ENCODE measurements at places on chromosomes 6 and 20. TPM values are rescaled to one million over a fixed set of nuclear protein-coding genes. Genes with fewer than 3 reads are reported as not detected.

DNA sequence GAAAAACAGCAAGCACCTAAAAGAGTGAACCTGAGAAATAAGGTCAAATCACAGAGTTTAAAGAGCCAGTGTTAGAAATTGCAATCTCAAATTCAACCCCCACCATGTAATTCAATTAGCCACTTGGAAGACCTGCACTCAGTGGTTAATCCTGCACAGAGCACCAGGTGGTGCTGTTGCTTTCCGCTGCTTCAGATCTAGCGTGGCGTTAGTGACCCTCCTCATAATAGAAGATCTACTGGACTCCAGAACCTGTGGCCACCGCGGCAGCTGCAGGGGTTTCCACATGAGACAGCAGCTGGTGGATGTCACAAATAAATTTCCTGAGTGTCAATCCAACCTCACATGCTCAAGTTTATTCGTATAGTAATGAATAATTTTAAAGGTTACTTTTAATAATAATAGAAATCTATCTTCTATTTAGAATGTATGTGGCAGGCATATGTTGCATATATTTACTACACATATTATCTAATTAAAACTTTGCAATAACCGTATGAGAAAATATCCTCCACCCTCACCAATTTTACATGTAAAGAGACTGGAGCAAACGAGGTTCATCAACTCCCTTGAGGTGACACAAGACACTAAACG lies 84.4 kb downstream of the SYNE1 start:
- peak; percentile 88 for DNase-seq

DNA sequence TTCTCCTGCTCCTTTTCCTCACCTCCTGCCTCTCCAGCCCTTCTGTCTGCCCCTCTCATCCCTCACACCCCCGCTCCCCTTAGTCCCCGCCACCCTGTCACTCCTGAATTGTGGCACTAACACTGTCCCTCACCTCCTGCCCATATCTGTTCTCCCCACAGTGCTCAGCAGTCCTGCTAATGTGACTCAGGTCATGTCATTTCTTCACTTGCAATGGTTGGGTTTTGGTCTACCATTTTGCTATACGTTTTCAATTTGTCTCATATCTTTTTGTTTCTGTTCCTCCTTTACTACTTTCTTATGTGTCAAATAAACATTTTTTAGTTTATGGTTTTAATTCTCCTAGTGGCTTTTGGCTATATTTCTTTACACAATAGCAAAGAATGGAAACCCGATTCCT lies 1.3 kb upstream of the HLA-B start:
- no peak for DNase-seq

DNA sequence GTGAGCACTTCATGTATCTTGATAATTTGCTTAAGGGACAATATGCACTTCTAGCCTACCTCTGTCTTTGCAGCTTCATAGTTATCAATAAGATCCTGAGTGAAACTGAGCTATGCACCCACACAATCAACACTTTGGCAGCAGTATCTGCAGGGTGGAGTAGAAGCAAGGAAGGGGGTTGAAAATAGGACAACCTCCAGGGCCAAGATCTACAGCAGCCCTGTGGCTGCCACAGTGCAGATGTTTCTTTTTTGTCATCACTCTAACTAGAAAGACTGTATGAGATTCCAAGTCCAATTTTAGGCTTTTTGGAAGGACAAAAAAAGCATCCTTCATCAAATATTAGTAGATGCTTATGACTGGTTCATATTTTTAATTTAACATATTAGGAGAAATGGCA lies 336.1 kb upstream of the CITED2 start:
- DNase-seq: no peak

The TNXB gene
- 3.2 TPM for total RNA-seq

GRCh38 chr6:117034547-117034946 lies 157.5 kb downstream of the RFX6 start:
- no peak for DNase-seq

- DNase-seq: no peak
Observed at GRCh38 chr6:137880746-137881521, 13.9 kb downstream of the TNFAIP3 start.

GRCh38 chr6:140193269-140193668 lies 818.8 kb upstream of the CITED2 start:
- peak; percentile 7 for DNase-seq

DNA sequence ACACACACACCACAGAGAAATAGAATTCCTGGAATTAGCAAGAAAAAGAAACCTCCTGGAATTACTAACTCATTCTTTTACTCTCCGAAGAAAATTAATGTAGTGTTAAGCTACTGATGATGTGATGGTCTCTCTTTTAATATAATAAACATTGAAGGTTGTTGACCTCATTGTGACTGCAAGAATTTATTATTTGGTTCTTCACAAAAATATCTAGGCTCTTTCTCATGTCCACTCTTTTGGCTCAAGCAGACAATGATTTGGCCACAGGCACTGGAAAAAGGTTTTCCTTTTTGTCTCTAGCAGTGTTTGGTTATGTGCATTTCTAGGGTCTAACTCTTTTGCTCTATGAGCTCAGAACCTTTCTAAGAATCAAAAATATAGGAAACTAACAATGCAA lies 811.9 kb downstream of the TENT5A start:
- DNase-seq: no peak

DNA sequence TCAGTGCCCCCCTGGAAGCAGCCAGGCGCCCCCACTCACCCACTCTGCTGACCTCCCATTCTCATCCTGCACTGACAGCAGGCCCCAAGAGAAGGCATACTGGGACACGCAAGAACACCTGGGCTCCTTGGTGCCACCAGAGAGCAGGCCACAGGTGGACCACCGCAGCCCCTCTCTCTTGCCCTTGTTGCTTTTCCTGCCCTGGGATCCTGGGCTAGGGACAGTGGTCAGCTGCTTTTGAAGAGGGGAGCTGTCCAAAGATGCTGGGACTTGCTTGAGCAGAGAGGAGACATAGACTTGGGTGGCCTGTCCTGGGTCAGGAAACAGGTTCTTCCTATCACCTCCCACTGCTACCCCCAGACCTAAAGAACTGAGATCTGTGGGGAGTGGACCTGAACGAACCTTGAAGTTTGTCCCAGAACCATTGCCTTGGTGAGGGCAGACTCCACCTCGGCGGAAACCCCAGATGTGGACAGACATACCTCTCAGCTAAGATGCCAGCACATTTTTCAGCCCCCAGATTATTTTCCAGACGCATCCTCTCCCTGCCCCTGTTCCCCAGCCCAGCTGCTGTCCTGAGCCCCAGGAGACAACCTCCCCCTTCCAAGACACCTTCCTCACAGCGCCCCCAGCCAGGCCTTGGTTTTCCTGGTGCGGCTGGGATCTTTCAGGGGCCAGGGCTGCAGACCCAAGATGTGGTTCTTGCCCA lies 1.1 kb downstream of the GLP1R start:
- no peak for DNase-seq

GRCh38 chr6:163176097-163176496 lies 238.4 kb upstream of the QKI start:
- no peak for DNase-seq

GRCh38 chr6:148932731-148933130 lies 185.9 kb downstream of the UST start:
- DNase-seq: no peak

The C6orf15 gene
- total RNA-seq: not detected

DNA sequence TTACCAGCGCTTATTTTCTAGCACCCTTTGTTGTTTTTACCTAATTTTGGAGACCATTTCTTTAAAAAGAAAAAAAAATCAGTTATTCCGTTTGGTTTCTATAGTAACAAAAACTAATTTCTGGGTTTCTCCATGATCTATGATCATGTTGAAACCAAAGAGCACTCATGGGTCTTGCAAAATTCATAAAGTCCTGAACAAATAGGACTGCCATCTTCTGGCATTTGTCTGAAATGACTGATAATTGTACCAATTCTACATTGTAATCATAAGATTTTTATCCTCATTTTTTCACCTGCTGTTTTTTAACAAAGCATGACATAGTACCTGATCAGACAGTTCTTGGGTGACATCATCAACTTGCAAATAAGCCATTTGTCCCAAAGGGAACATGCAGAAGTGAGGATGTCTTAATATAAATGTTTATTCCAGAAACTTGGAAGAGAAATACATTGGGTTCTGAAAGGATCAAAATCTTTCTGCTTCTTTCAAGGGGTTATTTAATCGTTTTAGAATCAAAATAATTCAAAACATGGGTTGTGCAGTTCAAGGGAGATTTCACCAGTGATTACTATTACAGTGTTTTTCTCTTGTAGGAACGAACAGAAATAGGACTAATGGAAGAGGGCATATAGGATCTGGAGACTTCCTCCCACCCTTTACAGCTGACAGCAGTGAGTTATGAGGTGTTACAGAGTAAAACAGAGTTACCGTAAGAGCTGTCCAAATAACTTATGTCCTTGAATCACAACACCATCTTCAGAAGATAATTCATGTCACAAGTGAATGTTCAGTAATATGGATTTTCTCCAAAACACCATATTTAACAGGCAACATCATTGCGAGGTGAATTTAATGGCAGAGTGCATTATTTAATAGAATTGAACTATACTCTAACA lies 87.1 kb upstream of the GJE1 start:
- DNase-seq: peak; percentile 26

- peak; percentile 61 for DNase-seq
Observed at GRCh38 chr6:163404825-163405265, 9.7 kb upstream of the QKI start.

DNA sequence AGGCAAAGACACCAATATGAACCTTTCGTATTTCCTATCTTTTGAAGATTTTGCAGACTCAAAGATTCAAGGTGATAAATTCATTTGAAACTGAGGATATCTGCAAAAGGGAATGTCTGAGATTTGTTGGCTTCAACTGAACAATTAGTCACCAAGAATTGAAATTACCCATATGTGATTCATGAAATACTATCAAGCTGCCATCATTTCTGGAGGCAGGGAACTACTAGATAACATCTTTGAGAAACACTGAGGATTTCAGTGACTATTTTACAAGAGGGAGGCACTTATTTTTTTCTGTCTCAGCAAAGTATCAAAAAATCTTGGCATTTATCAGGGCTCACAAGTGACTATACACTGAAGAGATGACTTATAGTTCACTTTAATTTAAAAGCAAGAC lies 39.8 kb upstream of the MMS22L start:
- DNase-seq: no peak

DNA sequence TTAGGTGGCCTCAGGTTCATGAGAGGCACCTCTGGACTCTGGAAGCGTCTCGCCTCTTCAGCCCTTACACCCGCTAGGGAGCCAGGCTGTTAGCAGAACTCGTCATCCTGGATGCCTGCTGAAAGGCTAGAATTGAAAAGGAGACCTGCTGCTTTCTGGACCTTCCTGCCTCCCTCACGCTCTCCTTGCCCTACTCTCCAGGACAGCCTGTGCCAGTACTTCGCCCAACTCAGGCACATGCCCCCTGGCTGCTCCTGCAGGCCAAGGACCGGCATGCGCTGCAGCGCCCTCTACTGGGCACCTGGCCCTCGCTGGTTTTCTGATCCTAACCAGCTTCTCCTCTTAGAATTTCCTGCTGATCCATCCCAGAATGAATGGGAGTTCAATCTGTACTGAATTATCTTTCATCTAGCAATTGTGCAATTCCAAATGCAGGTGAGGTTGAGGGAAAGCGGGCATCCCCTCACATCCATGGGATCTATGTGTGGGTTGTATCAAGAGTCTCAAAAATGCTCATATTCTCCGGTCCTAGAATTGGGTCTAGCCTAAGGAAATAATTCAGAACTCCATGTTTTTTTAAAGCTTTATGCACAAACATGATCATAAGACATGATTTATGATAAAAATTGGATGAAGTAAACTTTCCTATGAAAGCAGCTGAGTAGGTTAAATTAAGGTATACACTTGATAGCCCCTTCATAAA lies 78.0 kb downstream of the PTPN1 start:
- DNase-seq: peak; percentile 65

DNA sequence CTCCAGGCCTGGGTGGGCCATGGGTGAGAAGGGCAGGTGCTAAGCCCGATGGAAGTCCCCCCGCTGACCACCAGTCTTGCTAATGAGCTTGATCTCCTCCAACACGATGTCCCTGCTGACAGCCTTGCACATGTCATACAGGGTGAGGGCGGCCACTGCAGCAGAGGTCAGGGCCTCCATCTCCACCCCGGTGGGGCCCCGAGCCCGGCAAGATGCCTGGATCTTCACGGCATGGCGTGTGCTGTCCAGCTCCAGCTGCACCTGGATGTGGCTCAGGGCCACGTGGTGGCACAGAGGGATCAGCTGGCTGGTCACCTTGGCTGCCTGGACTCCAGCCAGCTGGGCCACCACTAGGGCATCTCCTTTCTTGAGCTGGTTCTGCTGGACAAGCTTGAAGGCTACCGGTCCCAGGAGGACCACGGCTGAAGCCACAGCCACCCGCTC lies 27.9 kb downstream of the MOCS1 start:
- DNase-seq: no peak

GRCh38 chr20:43444107-43444506 lies 13.6 kb upstream of the SRSF6 start:
- no peak for DNase-seq

The HRH3 gene
- not detected for total RNA-seq

The C20orf141 gene
- not detected for total RNA-seq

DNA sequence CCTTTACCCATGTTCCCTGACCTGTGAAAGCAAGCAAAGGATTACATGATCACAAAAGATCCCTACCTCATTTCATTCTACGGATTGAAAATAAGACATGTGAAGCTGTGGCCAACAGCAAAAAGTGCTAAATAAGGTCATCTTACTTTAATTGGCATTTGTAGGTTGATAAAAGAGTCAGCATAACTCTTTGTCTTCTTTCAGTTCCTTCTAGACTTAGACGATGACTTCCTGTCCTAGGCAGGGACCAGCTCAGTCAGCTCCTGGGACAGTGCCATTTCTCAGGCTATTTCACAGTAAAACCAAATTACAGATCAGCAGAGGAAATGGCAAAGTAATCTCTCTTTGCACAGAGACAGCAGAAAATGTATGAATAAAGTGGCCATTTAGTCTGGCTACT lies 480.7 kb downstream of the RFPL4B start:
- peak; percentile 35 for DNase-seq

DNA sequence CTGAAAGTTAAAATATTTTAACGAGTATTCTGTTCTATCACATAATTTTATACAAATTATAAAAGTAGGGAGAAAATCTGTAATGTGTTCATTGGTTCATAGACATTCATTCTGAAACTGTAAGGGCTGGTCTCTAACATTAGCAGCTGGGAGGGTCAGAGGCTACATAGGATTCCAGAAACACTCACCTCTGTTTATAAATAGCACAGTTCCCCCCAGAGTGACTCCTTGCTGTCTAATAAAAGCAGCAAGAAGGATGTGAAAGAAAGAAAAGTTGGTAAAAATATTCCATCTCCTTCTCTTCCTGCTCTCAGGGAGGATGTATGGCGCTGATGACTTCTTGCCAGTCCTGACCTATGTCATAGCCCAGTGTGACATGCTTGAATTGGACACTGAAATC lies 25.3 kb upstream of the NAA20 start:
- DNase-seq: peak; percentile 18

The SLC17A1 gene
- not detected for total RNA-seq

- DNase-seq: no peak
Observed at GRCh38 chr6:36691011-36691410, 6.6 kb upstream of the RAB44 start.

DNA sequence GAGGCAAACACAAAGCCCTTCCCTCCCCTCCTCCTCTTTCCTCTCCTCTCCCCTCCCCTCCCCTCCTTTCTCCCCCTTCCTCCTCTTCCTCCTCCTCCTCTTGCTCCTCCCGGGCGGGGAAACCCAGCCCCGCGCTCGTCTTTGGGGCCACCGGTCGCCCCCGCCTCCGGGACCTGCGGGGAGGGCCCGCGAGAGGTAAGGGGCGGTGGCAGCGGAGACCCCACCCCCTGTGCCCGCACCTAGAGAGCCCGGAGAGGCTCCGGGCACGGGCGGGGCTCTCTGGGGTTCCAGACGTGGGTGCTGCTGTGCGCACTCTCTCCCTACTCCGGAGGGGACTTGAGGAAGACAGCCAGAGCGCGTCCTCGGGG lies at the start of gene RIN2:
TSS of gene RIN2 (plus strand) at position 126 of the 368 bp plus-strand sequence. CDS start 131,344 bp downstream, outside the sequence.
- no peak for DNase-seq

Data from endothelial cell of umbilical vein (primary cell).